ENCODE measurements at places on chromosomes 1 and 21. TPM values are rescaled to one million over a fixed set of nuclear protein-coding genes. Genes with fewer than 3 reads are reported as not detected.

DNA sequence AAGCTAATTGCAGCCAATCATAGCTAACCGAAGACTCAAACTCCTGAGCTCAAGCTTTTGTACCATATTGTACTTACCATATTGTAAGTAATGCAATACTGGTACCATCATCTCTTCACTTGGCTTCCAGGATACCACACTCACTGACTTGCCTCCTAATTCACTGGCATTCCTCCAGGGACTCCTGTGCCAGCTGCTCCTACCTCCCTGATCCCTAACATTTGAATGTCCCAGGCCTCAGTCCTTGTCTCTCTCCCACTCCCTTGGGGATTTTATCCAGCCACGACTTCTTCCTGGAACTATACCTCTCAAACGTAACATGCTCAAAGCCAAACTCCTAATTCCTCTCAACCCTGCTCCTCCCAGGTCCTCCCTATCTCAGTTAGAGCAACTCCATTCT is 33.8 kb downstream of the USP48 start:
- no peak for DNase-seq

DNA sequence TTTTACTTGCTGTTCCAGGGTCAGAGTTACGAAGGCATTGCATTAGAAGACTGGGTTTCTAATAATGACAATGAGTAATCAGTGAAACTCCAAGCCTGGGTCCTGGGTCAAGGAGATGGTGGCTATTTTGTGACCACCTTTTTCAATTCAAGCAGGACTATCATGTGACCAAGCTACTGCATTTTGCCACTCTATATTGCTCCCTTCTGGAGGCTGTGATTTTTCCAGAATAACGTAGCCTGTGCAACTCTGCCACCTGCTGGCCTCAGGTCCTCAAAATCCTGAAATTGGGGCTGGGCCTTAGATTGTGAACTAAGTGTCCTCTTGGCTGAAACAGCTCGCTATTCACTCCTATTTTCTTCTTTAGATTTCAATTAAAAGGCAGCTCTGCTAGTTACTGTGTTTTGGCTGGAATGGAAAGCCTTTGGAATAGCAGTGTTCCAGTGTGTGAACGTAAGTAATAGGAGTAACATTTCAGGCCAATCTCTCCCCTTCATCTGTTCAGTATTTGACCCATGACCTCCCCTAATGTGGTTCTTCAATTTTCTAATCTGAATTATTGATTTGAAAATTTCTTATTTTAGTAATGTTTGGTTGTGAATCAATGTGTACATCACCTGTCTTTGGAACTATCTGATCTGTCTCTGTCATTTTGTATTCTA is 52.9 kb upstream of the CD46 start:
- DNase-seq: peak; percentile 8

DNA sequence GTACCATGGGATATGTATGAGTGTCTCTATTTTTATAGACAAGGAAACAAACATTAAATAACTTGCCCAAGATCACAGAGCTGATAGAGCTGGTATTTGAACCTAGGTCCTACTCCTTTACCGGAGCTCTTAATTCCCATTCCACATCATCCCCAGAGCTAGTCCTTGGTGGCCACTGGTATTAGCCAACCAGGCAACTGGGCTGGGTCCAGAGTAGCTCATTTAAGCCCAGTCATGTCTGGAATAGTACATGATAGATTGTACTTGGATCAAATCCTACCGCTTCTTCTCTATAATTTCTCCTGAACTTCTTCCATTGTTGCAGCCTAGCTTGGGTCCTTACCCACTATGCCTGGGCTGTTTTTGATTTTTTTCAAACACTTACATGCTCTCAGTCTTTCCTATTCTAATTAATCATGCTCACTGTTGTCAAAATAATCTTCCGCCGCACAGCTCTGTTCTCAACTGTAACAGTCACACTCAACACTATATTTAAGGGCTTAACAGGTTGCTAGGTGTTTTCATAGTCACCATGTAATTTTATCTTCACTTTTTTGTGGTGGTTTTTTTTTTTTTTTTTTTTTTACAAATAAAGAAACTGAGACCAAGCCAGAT is 80.2 kb downstream of the COLGALT2 start:
- DNase-seq: no peak

DNA sequence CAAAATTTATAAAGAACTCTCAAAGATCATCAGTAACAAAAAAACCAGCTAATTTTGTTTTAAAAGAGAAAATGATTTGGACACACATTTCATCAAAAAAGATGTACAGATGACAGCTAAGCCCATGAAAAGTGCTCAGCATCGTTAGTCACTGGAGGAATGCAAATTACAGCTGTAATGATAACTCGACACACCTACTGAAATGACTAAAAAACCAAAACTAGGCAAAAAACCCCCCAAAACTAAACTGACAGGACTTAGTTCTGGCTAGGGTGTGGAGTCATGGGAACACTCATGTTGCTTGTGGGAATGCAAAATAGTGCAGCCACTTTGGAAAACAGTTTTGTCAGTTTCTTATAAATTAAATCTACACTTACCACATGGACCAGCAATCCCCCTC is 59.5 kb downstream of the CNIH3 start:
- DNase-seq: no peak

DNA sequence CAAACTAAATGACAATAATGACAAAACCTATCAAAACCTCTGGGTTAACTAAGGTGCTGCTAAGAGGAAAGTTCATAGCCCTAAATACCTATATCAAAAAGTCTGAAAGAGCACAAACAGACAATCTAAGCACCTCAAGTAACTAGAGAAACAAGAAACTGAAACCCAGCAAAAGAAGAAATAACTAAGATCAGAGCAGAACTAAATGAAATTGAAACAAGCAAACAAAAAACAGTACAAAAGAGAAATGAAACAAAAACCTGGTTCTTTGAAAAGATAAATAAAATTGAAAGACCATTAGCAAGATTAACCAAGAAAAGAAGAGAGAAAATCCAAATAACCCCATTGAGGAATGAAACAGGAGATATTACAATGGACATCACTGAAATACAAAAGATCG is 44.8 kb upstream of the KIAA0040 start:
- no peak for DNase-seq

- no peak for DNase-seq
These were observed 73.4 kb downstream of the SCCPDH start for GRCh38 chr1:246797597-246797996.

GRCh38 chr1:25033828-25034705 is 104.0 kb upstream of the RUNX3 start:
- DNase-seq: no peak

DNA sequence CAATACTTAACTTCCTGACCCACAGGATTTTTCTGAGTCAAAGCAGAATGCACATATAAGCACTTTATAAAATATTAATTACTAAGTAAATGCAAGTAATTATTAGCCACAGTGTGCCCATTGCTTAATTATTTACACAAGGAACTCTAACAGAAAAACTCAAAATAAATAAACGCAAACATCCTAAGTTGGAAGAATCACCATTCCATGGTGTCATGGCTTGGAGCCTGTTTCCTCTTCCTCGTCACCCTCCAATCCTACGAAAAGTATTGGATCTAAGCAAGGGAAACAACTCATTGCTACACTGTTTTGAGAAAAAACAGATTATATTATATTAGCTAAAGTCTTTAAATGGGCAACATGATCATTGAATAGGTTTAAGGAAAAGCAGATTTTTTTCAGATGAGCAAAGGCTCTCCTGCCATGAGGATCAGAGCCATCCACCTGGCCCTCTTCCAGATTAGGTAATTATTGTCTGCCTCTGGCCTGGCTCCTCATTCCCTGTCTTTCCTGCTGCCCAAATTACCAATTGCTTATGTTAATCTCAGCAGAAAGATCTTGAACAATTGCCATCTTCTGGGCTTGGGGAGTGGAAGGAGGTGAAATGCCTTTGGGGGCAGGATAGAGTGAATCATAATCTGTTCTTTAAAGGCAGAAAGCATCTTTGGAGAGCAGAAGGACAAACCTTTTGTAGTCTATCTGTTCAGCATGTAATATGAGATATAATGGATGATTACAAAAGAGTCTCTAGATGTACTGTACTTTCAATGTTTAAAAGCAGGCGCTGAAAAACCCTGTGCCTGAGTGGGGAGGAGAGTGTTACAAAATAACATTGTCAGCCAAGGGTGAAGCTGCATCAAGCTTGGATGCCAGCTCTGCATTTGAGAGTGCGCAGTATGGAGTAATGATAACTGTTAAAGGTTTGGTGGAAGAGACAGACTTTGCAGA is 121.2 kb downstream of the DUSP10 start:
- DNase-seq: no peak

DNA sequence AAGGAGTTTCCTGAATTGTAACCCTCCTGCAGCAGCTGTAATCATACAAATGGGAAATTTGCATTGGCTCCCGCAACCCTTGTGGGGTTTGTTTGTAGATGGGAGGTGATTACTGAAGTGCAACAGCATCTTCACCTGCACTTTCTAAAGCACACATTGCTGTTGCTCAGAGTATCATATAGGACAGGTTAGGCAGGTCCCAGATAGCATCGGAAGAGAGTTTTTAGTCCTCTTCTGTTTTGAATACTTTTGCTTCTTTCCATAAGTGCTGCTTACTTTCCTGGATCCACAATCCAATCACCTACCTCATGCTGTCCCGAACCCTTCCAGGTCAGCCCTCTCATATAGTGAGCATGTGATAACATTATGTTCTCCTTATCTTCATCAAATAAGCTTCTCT is 300.4 kb downstream of the PTPRC start:
- no peak for DNase-seq

- no peak for DNase-seq
These were observed 160.2 kb downstream of the HIVEP3 start for GRCh38 chr1:41758500-41758899.

DNA sequence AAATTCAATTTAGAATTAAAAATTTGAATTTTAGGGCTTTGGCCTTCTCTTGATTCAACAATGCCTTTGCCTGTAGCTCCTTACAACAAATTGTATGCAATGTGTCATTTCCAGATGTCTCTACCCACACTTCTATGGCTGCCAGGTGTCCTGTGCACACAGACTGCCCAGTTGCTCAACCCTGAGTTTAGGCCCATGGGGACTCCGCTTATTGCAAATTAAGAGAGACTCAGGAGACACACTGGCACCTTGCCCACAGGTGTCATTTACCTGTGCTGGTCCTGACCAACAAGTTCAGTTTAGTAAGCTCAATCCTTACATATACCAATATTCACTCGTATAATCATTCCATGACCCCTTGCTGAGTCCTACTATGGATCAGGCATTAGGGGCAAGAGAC is 236.1 kb downstream of the OMA1 start:
- DNase-seq: no peak

GRCh38 chr1:245007852-245008251 is 143.5 kb upstream of the HNRNPU start:
- no peak for DNase-seq

DNA sequence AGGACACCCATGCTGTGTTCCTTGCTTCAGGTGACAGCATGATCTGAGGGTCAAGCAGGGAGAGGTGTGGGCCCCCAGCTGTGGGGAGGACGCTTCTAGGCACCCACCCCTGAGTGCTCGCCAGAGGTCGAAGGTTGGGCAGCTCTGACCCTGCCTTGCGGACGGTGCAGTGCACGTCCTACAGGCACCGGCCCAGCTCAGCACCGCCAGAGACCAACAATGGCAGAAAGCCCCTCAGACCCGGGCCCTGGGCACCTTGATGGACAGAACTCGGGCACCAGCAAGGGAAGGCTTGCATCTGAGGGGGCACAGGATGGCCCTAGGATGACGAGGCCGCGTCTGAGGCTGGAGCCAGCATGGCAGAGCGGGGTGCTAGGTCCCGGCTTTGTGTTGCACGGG is 24.7 kb downstream of the NADK start:
- no peak for DNase-seq

GRCh38 chr1:156480411-156481192 is 20.0 kb downstream of the MEF2D start:
- no peak for DNase-seq

GRCh38 chr1:41664861-41665640 is 180.6 kb upstream of the EDN2 start:
- DNase-seq: no peak

GRCh38 chr1:61141288-61142042 is 59.1 kb downstream of the NFIA start:
- DNase-seq: no peak

- no peak for DNase-seq
These were observed 52.7 kb upstream of the WASF2 start for GRCh38 chr1:27542463-27543273.

DNA sequence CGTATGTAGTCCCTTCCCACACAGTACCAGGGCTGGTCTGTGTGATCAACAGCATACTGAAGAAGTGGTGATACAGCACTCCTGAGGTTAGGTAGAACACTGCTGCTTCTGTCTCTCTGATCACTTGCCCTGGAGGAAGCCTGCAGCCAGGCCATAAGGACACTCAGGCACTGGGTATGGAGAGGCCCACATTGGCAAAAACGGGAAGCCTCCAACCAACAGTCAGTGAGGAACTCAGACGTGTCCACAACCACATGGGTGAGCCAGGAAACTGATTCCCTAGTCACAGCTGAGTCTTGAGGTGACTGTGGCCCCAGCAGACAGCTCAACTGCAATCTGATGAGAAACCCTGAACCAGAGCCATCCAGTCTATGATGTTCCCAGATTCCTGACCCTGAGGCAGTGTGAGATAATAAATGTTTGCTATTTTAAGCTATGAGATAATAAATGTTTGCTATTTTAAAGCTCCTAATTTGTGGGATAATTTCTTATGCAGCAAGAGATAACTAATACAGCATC is 62.5 kb downstream of the COQ8A start:
- DNase-seq: no peak

DNA sequence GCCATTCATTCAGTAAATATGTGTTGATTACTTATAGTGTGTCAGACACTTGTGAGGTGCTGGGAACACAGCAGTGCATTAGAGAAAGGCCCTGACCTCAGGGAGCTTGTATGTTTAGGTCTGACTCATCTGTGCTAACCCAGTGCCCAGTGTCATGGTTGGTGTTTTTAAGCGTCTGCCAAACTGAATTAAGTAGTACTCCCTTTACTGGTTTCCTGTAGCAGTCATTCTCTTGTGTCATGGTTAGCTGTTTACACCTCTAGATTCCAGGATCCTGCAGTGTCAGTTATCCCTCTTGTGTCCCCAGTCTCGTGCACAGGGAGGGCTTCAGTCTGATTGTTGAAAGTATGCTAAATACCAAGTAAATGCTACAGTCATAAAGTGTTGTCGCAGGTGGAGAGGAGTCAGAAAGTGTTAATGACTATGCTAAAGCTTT is 14.2 kb downstream of the UCK2 start:
- DNase-seq: no peak

DNA sequence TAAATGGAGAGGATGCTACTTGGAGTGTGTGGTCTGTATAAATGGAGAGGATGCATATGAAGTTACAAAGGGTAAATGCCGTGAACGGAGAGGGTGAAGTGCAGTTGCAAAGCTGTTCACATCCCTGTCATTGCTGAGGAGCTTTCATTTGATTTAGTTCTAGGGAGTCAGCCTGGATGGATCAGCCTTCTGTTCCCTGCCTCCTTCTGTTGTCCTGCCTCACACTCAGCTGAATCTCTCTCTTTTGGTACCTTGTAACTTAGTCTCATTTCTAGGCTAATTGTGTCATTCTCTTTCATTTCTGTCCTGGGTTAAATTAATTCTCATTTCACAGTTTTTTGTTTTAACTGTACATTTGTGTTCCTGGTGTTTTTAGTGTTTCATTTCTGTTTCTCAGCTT is 133.2 kb upstream of the COL6A1 start:
- no peak for DNase-seq

Gene AGO3
- 20.8 TPM for polyA plus RNA-seq

Gene TLCD4
- 7.7 TPM for polyA plus RNA-seq

Gene CNR2
- 0.12 TPM for polyA plus RNA-seq

Gene CFHR1
- polyA plus RNA-seq: 10.4 TPM

Gene TCHHL1
- not detected for polyA plus RNA-seq

Gene TINAGL1
- 50.9 TPM for polyA plus RNA-seq

Gene CHI3L1
- 1.6 TPM for polyA plus RNA-seq

Gene SERPINC1
- polyA plus RNA-seq: 0.16 TPM

Gene AMPD1
- not detected for polyA plus RNA-seq

Gene PDZK1IP1
- polyA plus RNA-seq: 1.2 TPM

Gene FAM151A
- 0.31 TPM for polyA plus RNA-seq

Gene CD1D
- polyA plus RNA-seq: 1.9 TPM

Gene SIK1
- polyA plus RNA-seq: 30.4 TPM
